ENCODE measurements at places on chromosomes 1 and 21.

DNA sequence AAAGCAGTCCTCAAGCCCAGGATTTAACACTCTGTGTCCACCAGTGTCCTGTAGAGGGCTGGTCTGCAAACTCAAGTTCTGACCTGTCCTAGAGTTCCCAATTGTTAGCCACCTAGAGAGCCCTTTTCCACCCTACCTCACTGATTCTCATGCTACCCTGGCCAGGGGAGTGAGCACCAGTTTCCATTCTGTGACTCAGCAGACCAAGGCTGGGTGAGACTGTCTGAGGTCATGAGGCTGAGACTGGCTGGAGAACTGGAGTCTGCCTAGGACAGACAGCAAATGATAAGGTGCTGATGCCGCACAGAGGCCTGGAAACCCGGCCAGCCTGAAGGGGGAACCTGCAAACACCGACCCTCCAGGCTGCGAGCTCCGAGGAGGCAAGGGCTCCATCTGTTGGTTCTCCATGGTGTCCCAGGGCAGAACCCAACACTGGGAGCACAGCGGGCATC lies 13.7 kb downstream of the GLIS1 start:
- H3K4me1 ChIP-seq, result no peaks in the 10 kb centered on the region
- H3K27me3 ChIP-seq, result no peaks in the 10 kb centered on the region
- no peak overlapping the region for H3K4me3 ChIP-seq
- DNase-seq, result no peak

DNA sequence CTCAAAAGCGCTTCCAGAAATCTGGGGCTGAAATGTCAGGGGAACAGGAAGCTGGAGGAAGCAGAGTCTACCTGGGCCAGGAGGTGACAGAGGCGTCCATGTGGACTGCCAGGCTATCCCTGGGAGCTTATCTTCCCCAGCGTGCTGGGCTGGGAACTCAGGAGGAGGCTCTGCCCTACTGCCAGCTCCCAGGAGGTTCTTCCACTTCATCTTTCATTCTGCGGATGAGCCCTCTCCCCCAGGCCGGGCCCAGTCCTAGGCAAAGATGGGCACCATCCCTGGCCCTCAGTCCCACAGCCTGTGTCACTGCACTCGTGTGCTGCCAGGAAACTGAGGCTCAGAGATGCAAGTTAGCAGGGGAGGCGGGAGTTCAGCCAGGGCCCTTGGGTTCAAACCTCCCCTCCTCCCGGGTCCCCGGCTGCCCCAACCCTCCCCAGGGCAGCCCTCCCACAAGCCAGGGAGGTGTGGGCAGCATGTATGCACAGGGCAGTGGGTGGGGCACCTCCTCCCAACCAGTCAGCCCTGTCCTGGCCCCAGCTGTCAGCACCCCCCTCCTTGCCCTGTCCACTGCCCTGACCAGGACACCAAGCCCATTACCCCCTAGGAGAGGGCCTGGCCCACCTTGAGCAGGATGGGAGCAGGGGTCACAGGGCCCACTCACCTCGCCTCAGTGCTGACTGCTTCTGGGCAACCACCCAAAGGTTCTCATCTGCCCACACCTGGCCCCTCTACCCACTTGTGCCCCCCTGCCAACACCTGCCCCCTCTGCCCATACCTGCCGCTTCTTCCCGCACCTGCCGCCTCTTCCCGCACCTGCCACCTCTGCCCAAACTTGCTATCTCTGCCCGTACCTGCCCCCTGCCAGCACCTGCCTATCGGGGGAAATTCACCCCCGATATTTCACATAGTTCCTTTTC lies 226.0 kb downstream of the NPHP4 start:
- H3K27ac ChIP-seq, result no peak overlapping the region
- H3K4me3 ChIP-seq, result no peak overlapping the region
- H3K36me3 ChIP-seq, result no peaks in the 10 kb centered on the region
- no peak for DNase-seq
- no peaks in the 10 kb centered on the region for H3K4me1 ChIP-seq

DNA sequence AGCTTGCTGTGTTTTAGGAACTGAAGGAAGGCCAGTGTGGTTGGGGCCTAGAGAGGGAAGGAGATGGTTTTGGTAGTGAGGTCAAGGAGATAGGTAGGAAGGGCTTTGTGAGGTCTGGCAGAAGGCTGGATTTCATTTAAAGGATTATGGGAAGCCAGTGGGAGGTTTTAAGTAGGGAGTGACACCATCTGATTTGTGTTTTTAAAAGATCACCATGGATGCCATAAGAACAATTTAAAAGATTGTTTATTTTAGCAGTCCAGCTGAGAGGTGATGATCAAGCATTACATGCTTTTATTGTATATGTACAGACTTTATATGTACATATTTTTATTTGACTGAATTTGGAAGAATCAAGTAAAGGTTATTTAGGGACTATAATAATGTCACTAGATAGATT lies 26.4 kb downstream of the RGL1 start:
- DNase-seq, result no peak
- no peak overlapping the region for H3K4me3 ChIP-seq
- H3K27me3 ChIP-seq, result no peaks in the 10 kb centered on the region
- no peaks in the 10 kb centered on the region for H3K4me1 ChIP-seq
- no peaks in the 10 kb centered on the region for H3K36me3 ChIP-seq

DNA sequence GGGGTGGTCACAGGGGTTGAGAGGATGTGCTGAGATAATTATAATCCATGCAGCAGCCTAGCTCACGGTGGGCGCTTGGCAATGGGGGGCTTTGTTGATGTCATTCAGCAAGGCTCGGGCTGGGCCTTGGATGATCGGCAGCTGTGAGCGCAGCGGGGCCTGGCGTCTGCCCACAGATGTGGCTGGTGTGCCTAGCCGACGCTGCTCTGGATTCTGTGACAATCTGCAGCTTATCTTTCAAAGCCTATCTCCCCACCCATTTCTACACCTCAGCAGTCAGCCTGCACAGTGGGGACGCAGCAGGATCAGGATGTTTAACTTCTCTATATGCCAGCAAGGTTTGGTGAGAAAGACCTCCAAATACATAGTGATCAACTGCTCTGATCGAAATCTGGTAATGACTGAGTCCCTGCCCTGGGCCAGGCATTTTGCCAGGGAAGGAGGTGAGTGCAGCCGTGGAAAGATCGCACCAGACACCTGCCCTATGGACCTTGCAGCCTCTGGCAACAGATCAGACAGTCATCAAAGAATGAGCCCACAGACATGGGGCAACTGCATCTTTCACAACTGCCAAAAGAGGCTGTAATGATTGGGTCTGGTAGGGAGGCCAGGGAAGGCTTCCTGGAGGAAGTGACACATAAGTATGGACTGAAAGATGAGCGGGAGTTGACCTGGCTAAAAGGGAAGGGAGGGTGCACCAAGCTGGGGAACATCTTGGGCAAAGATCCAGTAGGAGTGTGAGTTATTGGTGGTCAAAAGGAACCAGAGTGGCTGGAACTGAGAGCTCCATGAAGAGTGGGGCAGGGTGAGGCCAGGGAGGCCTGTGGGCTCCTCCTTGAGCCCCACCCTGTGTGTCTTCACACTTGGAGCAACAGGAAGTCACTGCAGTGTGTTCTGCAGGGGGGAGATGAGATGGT lies 35.3 kb downstream of the EPHB2 start:
- H3K4me1 ChIP-seq, result peaks cover 10% of the 10 kb centered on the region
- no peak for DNase-seq
- H3K27me3 ChIP-seq, result no peaks in the 10 kb centered on the region

GRCh38 chr1:214895011-214895600 lies 187.4 kb upstream of the KCNK2 start:
- H3K4me3 ChIP-seq, result no peak overlapping the region
- no peaks in the 10 kb centered on the region for H3K27me3 ChIP-seq
- no peaks in the 10 kb centered on the region for H3K36me3 ChIP-seq
- H3K27ac ChIP-seq, result no peak overlapping the region
- H3K4me1 ChIP-seq, result no peaks in the 10 kb centered on the region

GRCh38 chr1:59999746-60000145 lies 73.2 kb upstream of the CYP2J2 start:
- H3K4me3 ChIP-seq, result no peak overlapping the region
- no peaks in the 10 kb centered on the region for H3K4me1 ChIP-seq
- H3K27ac ChIP-seq, result no peak overlapping the region
- H3K27me3 ChIP-seq, result no peaks in the 10 kb centered on the region
- H3K36me3 ChIP-seq, result no peaks in the 10 kb centered on the region

GRCh38 chr1:229167318-229167717 lies 103.6 kb upstream of the RAB4A start:
- H3K36me3 ChIP-seq, result no peaks in the 10 kb centered on the region
- H3K27ac ChIP-seq, result no peak overlapping the region
- H3K4me1 ChIP-seq, result no peaks in the 10 kb centered on the region
- H3K4me3 ChIP-seq, result no peak overlapping the region
- DNase-seq, result no peak

GRCh38 chr1:218845589-218845988 lies 328.1 kb upstream of the LYPLAL1 start:
- H3K4me1 ChIP-seq, result no peaks in the 10 kb centered on the region
- no peak overlapping the region for H3K27ac ChIP-seq
- no peaks in the 10 kb centered on the region for H3K27me3 ChIP-seq

DNA sequence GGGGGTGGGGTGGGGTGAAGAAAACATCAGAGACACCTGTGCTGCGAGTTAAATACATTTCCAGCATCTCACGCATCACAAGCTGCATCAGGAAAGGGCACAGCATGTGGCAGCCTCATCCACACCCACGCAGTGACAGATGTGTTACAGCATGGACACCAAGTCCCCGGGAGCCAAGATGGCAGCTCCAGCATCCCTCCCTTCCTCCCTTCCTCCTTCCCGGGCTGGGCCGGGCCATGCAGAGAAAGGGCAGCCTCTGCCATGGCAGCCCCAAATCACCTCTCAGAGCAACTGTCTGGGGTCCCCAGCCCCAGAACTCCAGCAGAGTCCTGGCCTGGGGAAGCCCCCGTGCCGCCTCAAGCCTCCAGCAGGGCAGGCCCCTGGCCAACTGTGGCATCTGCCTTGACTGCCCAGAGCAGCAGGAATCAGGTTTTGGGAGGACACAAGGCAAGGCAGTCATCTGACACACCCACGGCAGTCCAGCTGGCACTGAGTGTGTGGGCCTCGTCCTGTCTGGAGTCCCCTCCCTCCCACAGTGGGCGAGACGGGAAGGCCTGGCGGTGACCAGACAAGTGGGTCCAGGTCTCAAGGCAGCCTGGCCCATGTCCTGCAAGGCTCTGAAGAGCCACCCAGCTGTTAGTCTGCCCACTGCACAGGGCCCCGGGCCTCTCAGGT lies 6.2 kb downstream of the SMIM1 start:
- no peaks in the 10 kb centered on the region for H3K36me3 ChIP-seq
- no peak for DNase-seq
- H3K4me1 ChIP-seq, result peaks cover 3% of the 10 kb centered on the region
- no peaks in the 10 kb centered on the region for H3K27me3 ChIP-seq

DNA sequence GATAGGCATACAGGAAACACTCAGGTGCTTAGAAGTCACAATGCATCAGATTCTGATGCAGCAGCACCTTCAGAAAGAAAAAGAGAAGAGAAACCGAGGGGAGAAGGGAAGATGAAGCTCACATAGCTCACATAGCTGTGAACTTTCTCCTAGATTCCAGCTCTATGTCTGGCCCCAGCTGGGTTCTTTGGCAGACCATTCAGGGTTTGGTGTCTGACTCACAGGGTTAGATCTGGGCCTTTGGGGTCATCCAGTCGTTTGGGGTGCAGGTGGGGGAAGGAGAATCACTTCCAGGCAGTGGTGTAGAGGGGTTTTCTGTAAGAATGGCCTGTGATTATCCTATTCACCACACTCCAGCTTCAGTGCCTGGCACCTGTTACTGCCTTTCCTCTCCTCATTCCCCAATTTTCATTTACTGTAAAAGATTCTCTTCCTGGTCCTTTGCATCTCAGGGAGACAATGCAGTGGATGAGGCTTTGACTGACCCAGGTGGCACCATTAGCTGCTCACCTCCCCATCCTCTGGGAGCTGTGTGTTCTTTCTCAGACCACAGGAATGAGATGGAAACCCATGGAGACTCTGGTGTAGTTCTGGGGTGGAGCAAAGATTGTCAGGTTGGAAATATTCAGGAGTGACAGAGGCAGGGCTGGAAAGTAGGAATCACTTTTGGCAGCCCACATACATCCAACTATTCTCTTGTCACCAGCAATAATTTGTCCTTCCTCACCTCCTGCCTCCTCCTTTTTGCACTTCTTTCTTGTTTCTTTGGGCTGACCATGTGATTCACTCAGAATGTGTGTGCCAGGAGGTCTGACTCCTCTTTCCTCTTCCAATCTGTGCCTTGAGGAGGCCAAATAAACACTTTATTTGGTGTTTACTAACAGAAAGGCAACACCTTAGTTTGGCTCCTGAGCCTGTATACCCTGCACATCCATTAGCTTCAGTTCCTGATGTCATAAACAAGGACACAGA lies 103.3 kb downstream of the PAPPA2 start:
- H3K36me3 ChIP-seq, result no peaks in the 10 kb centered on the region
- no peak overlapping the region for H3K27ac ChIP-seq
- H3K4me3 ChIP-seq, result no peak overlapping the region
- no peak for DNase-seq
- H3K4me1 ChIP-seq, result no peaks in the 10 kb centered on the region

Measured in prostate gland (tissue), 2 donors.